ENCODE measurements at places on chromosomes 7 and 10.

DNA sequence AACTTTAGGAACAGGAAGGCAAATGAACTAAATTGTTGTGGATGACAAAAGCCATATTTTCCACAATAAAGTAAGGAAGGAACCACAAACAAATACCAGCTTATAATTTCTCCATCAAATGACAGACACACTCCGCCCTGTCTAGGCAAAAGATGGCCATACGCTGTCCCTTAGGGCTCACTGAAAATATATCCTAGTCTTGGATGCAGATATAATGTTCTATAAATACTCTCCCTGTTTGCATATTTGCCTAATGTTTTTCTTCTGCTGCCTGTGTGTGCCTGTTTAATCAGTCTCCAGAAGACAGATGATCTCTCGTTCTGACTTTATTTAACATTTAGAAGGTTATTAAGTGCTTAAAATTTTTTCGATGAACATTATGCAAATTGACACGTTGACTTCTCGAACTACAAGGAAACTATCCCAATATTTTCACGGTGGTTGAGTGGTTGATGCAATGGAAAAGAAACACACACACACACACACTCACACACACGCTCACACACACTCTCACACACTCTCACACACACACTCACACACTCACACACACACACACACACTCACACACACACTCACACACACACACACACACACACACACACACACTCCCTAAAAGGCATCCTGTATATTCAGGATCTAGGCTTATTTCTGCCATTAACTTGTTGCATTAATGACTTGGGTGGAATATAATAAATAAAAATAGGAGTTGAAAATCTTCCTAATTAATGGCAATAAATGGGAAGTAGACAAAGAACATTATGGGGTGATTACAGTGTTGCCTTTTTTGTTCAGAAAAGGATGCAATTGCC, 297.1 kb downstream of the PRPF18 start:
- no peak for DNase-seq

DNA sequence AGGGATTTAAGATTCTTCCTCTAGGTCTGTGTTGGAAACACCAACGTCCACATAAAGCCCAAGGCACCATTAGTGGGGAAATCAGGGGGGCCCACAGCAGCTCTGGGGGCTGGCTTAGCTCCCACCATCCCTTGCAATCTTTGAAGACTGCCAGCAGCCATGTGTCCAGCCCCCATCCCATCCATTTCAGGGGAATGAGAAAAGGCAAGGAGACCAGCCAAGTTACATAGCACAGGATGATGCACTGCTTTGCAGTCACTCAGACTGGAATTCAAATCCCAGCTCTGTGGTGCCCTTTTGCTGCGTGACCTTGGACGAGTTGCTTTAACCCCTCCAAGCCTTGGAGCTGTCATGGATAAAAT, 108.9 kb upstream of the ZMIZ1 start:
- DNase-seq = no peak

DNA sequence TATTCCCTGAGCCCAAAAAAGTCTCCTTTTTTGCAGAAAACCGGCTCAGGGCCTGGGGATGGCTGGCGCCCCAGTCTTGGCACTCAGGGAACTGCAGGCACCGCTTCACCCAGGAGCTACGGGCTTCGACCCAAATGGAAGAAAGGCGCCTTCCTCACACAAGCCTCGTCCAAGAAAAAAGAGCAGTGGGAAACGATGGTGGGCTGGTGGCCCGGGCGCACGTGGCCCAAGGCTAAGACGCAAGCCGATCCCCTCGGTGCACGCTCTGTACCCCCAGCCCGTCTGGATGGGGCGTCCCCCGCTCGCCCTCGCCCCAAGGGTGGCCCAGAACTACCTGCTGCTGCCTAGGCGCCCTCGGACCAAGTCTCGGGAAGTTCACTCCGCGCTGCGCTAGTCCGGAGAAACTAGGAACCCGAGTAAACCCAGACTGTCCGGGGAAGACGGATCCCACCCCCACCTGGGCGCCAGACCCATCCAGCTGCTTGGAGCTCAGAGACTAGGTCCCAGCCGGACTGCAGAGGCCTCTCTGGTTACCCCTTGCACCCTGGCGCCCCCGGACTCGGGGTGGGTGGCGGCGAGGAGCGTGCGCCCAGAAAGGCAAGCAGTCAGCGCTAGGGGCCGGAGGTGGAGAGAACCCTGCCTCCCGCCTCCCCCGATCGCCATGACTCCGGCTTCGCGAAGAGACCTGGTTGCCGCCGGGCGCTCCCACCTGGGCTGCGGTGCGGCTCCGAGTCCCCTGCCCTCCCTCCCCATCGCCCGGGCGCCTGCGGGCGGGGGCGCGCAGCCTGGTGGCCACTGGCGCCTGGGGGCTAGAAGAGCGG, 76.4 kb downstream of the CALN1 start:
- DNase-seq = no peak

DNA sequence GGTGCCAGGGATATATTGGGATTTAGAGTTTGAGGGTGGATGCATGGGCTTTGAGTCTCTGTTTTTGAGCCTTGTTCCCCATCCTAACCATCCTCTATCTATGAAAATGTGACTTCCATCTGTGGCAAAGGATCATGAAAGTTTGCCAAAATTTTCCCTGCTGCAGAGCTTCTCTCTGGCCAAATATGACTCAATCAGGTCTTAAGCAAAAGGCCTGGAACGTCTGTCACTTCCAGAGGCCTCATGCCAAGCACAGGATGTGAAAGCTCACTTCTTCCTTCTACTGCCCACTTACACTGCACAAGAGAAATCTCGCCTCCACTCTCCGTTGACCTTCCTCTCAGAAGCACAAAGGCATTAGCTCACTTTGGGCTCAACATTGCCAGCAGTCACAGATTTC, 696.9 kb upstream of the NRP1 start:
- DNase-seq = no peak

- no peak for DNase-seq
Observed at GRCh38 chr7:14954035-14954434, 51.5 kb upstream of the DGKB start.

DNA sequence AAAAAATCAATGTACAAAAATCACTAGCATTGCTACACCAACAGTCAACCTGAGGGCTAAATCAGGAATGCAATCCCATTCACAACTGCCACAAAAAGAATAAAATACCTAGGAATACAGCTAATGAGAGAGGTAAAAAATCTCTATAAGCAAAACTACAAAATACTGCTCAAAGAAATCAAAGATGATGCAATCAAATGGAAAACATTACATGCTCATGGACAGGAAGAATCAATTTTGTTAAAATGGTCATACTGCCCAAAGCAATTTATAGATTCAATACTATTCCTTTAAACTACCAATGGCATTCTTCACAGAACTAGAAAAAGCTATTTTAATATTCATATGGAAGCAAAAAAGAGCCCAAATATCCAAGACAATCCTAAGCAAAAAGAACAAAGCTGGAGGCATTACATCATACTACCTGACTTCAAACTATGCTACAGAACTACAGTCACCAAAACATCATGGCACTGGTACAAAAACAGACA, 116.3 kb downstream of the HPSE2 start:
- DNase-seq = no peak

GRCh38 chr7:118080947-118081346, 103.0 kb upstream of the LSM8 start:
- peak; percentile 66 for DNase-seq

GRCh38 chr7:57438244-57438643, 11.7 kb upstream of the ZNF716 start:
- DNase-seq = no peak

GRCh38 chr10:42609872-42610271, 28.5 kb downstream of the ZNF33B start:
- DNase-seq = no peak

DNA sequence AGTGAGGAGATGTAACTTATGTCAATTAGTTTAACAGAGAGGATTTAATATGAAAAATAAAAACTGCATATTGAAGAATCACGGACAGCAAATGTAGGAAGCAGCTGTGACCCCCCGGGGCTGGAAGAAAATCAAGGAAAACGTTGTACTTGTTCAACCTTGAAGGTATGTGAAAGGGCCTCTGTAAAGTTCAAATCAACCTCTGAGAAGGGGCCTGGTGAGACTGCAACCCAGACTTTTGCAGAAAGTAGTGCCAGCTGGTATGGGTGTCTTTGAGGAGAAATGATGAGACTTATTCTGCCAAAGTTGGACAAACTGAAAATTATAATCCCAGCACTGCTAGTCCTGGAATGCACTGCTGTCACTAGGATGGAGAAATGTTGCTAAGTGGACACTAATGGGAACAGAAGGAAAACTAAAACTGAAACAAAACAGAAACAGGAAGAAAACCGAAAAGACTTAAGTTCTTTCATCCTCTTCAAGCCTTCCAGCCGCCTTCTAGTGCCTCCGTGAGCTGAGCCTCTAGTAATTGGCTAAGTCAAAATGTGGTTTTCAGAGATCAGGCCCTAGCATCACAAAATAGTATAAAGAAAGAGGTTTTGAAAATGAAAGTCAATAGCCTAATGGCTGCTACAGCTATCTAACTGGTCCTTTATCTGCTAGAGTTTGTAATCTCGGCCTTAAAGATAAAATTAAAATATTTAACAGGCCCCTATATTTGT, 253.7 kb upstream of the SORCS1 start:
- no peak for DNase-seq

GRCh38 chr7:55073976-55074528, 55.2 kb downstream of the EGFR start:
- peak; percentile 100 for DNase-seq

GRCh38 chr10:1293636-1294435, 237.7 kb downstream of the WDR37 start:
- DNase-seq = no peak

DNA sequence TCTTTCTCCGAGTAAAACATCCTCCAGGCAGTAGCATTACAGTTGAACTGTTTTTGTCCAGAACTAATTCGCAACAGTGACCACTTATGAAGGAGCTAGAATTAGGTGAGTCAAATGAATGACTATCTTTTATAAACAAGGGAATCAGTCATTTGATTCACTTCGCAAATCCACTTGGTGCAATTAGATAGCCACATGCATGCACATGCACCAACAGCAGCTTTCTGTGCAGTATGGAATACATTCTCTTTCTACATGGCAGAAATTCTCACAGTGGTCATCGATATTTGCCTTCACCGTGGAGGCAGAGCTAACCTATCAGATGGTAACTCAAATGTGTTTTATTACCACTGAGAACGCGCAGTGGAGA, 118.8 kb downstream of the CDK6 start:
- DNase-seq = peak; percentile 48

Measured in ELR (cell line).